ENCODE measurements at places on chromosomes 2 and 18.
A peak's percentile ranks its signal among the peaks of the same experiment; 100 is the strongest.

DNA sequence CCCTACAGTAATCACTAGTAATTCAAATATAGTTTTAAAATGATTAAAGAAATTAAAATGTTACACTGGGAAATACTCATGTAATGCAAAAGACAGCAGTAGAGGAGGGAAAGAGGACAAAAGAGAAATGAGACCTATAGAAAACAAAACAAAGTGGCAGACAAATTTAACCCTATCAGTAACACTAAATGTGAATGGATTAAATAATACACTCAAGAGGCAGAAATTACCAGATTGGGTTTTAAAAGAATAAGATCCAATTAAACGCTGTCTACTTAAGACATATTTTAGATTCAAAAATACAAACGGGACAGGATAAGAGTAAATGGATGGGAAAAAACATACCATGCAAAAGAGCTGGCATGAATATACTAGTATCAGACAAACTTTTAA lies 17.0 kb downstream of the TLK1 start:
- H3K27ac ChIP-seq, result peak overlapping the region; percentile 28
- H3K4me1 ChIP-seq, result peaks cover 20% of the 10 kb centered on the region
- no peak overlapping the region for H3K4me3 ChIP-seq

DNA sequence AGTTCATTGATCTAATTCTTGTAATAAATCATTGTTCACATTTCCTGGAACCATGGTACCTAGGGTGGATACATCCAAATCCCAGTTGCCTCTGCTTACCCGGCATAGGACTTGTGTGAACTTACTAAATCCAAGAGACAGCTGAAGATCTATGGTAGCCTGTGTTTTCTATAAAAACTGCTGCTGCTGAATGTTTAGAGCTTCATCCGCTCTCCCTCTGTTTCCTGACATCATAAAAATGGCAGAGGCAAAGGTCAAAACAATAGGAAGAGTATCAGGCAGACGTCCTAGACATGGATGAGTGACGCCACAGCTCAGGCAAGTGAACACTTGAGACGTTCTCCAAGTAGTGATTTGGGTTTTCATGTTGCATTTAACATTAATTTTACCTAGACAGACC lies 258.3 kb downstream of the ALPK2 start:
- peaks cover 63% of the 10 kb centered on the region for H3K36me3 ChIP-seq
- DNase-seq, result no peak
- no peak overlapping the region for H3K4me3 ChIP-seq

DNA sequence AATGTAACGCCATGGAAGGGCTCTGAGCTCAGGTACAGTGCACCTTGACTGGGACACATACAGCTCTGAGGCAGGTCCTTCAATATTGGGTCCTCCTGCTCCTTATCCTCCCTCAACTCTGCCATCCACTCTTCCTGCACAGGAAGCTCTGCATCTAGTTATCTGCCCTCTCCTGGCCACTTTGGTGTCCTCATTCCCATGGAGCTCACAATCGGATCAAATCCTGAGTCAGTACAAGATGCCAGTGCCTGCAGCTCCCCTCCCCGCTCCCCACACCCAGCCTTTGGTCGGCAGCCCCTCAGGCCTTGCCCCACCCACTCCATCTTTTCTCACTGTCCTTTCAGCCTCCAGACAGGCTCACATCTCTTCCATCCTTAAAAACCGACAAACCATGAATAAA lies 58.0 kb downstream of the LRRFIP1 start:
- no peak overlapping the region for H3K4me3 ChIP-seq
- H3K27me3 ChIP-seq, result peaks cover 5% of the 10 kb centered on the region

DNA sequence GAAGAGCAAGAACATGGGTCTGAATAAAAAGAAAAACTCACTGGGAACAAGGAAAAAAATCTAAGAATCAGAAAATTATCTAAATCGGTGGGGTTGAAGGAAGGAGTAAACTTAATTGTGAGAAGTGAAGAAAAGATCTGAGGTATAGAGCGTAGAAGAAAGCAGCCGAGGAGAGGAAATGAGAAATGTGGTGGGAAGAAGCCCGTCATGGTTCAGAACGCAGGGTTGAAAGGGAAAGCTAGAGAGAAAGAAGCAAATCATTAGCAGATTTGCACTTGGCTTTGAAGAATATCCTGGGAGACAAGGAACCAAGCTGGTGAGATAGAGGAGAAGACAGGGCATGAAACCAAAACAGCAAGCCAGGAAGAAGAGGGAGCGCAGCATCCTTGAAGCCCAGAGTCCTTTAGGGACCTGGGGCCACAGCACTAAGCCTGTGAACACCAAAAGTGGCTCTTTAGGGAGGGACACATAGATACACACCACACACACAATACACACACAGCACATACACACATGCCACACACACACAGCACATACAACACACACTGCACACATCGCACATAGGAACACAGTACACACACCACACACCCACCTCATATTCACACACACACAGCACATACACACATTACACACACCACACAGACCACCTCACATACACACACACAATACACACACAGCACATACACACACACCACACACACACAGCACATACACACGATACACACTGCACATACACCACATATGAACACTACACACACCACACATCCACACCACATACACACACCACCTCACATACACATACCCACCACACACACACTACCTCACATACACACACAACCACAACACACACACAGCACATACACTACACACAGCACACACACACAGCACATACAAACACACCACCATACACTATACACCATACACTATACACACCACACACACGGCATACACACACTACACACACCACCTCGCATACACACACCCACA lies 274.6 kb downstream of the ETAA1 start:
- H3K27me3 ChIP-seq, result no peaks in the 10 kb centered on the region
- no peak overlapping the region for H3K27ac ChIP-seq
- H3K36me3 ChIP-seq, result no peaks in the 10 kb centered on the region

DNA sequence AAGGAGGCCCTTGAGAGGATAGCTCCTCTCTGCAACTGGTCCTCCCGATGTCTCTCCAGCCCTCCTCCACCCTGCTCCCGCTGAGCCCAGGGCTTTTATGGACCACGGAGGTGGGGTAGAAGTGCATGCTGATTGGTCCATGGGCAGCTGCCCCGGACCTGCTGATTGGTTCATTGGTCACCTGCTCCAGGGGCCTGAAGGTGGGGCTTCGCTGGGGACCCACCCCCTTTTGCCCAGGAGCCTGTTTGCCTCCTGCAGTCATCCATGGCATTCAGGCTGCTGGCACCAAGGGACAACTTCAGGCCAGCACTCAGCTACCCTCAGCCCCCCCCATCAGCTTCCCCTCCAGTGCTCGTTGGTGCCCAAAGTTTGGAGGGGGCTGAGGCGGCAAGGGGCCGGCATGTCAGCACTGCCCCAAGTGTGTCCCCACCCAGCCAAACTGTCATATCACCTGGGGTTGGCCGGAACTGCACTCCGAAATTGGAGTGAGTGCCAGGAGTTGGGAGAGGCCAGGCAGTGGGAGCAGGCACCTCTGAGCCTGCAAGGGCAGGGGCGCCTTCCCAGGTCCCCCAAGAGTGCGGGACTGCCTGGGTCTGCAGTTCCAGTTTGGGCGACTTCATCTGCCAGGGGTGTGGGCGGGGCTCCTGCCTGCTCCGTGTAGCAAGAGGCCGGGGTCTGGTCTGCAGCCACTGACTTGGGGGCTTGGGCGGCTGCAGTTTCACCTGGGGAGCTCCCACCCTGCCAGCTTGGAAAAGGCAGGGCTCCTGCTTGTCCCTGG lies 288.9 kb downstream of the RDH14 start:
- H3K27me3 ChIP-seq, result no peaks in the 10 kb centered on the region
- H3K36me3 ChIP-seq, result no peaks in the 10 kb centered on the region
- no peak for DNase-seq

DNA sequence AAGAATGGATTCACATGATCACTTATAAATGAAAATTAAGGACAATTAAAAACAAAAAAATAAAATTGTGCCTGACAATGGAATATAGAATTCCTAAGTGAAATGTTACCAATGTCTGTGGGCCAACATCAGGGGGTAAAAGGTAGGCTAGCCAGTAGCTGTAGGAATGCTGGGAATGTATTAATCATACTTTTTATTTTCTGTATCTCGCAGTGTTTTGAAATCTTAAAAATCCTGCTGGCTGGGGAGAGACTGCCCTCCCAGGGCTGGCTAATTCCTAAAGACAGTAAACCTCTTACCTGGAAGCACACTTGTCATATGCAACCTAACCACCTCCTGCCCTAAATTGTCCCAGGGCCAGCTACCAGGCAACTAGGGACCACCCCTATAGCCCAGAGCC lies 69.8 kb downstream of the REV1 start:
- no peaks in the 10 kb centered on the region for H3K27me3 ChIP-seq
- peaks cover 37% of the 10 kb centered on the region for H3K36me3 ChIP-seq
- H3K4me3 ChIP-seq, result no peak overlapping the region
- H3K4me1 ChIP-seq, result peaks cover 6% of the 10 kb centered on the region

DNA sequence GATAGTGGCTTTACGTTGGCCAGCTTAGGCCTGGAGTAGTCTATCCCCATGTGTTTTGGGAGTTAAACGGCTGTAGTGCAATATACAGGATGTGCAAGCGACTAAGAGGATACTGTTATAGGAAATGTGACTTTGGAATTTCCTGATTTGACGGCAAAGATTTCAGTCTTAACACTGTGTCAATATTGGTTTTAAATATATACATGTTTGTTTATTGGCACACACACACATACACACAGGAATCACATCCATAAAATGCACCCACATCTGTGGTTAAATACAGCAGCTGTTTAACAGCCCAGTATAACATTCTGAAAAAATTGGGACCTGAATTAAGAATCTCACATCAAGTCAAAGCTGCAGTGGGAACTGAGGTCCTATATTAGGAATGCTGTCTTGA lies 347.1 kb downstream of the TXNL1 start:
- H3K27me3 ChIP-seq, result no peaks in the 10 kb centered on the region
- no peak overlapping the region for H3K27ac ChIP-seq
- DNase-seq, result no peak
- no peak overlapping the region for H3K4me3 ChIP-seq
- no peaks in the 10 kb centered on the region for H3K4me1 ChIP-seq

DNA sequence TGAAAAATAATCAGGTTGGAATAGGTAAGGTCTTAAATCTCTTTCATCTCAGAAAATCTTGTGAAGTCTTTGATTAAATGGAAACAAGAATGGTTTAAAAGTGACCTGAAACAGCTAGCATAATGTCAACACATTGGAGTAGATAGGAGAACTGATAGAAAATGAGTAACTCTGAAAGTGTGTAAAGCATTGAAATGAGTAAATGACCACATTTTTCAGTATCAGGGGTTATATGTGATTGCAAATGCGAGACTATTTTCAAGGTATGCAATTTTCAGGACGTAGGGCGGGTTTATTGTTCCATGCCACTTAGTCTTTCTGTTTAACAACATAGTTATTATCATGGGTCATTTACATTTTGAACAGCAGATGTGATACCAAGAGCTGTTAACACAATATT lies 1383.2 kb downstream of the LRP1B start:
- no peak for DNase-seq
- H3K4me3 ChIP-seq, result no peak overlapping the region
- H3K27me3 ChIP-seq, result no peaks in the 10 kb centered on the region
- H3K4me1 ChIP-seq, result no peaks in the 10 kb centered on the region

GRCh38 chr2:173652311-173652710 lies 297.6 kb downstream of the CDCA7 start:
- no peak for DNase-seq
- H3K27ac ChIP-seq, result no peak overlapping the region
- H3K27me3 ChIP-seq, result no peaks in the 10 kb centered on the region
- H3K4me1 ChIP-seq, result peaks cover 15% of the 10 kb centered on the region
- no peaks in the 10 kb centered on the region for H3K36me3 ChIP-seq

GRCh38 chr2:134372611-134373131 lies 118.8 kb downstream of the MGAT5 start:
- no peaks in the 10 kb centered on the region for H3K27me3 ChIP-seq
- H3K27ac ChIP-seq, result no peak overlapping the region
- H3K4me1 ChIP-seq, result peaks cover 27% of the 10 kb centered on the region
- no peaks in the 10 kb centered on the region for H3K36me3 ChIP-seq

DNA sequence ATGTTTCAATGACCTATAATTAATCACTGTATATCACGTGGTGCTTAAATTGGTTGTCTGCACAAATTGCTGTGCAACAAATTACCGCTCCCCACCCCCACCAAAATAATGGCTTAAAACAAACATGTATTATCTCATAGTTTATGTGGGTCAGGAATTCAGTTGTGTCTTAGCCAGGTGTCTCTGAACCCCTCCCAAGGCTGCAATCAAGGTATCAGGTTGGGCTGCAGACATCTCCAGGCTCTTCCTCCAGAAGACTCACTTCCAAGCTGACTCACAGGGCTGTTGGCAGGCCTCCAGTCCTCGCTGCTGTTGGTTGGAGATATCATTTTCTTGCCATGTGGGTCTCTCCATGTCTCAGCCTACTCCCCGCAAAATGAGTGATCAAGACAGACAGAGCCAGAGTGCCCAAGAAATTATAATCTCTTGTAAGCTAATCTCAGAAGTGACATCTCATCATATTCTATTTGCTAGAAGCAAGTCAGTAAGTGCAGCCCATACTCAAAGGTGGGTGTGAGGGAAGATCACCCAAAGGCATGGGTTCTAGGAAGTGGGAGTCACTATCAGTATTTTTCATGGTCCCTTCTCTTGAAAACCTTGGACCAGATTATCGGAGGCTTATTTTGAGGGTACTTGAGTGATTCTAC lies 38.4 kb downstream of the SPC25 start:
- no peak for DNase-seq
- no peak overlapping the region for H3K4me3 ChIP-seq
- H3K4me1 ChIP-seq, result peaks cover 12% of the 10 kb centered on the region
- H3K27ac ChIP-seq, result no peak overlapping the region
- no peaks in the 10 kb centered on the region for H3K27me3 ChIP-seq
- peaks cover 13% of the 10 kb centered on the region for H3K36me3 ChIP-seq

- H3K4me3 ChIP-seq, result no peak overlapping the region
- no peak for DNase-seq
- H3K27me3 ChIP-seq, result no peaks in the 10 kb centered on the region
- H3K4me1 ChIP-seq, result peaks cover 29% of the 10 kb centered on the region
- peak overlapping the region; percentile 35 for H3K27ac ChIP-seq
- H3K36me3 ChIP-seq, result no peaks in the 10 kb centered on the region
Observed at GRCh38 chr2:216490061-216490460, 8.6 kb upstream of the RPL37A start.

GRCh38 chr2:173149491-173149890 lies 73.8 kb downstream of the MAP3K20 start:
- H3K4me1 ChIP-seq, result peaks cover 4% of the 10 kb centered on the region
- peaks cover 4% of the 10 kb centered on the region for H3K36me3 ChIP-seq
- no peak overlapping the region for H3K27ac ChIP-seq
- DNase-seq, result no peak

- no peaks in the 10 kb centered on the region for H3K36me3 ChIP-seq
- H3K27me3 ChIP-seq, result peaks cover 5% of the 10 kb centered on the region
- H3K27ac ChIP-seq, result no peak overlapping the region
- no peaks in the 10 kb centered on the region for H3K4me1 ChIP-seq
- H3K4me3 ChIP-seq, result no peak overlapping the region
Observed at GRCh38 chr2:80591233-80591632, 286.7 kb upstream of the LRRTM1 start.

All from mesothelial cell of epicardium (in vitro differentiated cells).